NCI-H446 treated with DMSO at 0.1 percent for 48 hours (cell line): ENCODE measurements at places on chromosomes 11 and 22.

- no peak for DNase-seq
Observed at GRCh38 chr11:6627762-6628241, 8.6 kb upstream of the TPP1 start.

DNA sequence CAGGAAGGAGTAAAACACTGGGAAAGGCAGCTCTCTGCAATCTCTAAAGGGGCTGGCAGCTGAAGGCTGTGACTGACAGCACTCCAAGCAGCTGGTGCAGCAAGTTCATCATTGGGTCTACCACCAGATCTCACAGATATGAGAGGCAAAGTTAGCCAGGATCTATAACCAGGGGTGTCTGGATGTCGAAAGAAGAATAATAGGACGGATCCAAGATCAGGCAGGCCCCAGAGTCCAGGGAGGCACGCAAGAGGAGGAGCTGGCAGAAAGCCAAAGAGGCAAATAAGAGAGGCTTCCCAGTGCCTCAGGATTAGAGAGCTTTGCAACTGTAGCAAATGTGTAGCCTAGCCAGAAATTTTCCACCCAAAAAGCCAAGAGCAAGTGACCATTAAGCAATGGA lies 77.1 kb downstream of the RBMXL2 start:
- peak; percentile 14 for DNase-seq

DNA sequence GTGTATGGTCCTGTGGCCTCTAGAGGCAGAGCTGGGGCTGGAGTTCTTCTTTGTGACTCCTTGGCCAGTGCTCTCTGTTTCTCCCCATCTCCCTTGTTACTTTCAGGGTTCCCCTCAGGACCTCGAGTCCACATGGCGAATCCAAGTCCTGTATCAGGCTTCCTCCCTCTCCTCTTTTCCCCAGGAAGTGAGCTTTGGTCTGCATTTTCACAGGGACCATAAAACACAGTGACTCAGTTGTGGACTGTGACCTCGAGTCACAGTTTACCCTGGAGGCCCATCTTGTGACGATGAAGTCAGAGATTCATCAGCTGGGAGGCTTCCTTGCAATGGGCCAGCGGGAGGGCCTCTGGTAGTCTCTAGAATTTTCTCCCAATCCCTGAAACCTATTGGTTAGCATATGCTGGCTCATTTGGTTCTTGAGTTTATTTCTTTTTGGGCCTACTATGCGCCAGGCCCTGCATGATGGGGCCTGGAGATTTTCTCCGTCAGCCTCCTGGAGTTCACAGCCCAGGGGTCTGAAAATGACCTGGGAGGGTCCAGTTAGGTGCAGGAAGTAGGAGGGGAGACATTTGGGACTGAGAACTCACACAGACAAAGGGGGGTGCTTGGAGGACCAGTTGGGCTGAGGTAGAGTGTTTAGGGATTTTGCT lies 100.8 kb downstream of the KIAA1671 start:
- DNase-seq = no peak

- no peak for DNase-seq
Observed at GRCh38 chr11:46743693-46744339, 24.8 kb downstream of the F2 start.

DNA sequence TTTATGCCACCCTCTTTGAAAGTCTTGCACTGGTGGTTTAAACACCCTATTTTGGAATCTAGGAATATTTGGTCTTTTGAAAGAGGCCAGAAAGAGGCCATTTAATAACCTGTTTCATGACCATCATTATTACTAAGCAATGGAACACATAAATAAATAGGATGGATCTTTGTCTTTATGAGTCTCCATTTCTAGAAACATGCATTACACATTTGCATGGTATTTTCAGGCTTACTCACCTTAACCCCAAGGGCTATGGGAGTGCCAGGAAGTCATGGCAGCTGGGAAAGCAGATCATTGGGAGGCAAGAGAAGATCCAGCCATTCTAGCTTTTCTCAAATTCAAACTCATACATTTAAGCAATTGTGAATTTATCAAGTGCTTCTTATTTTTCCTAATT lies 185.8 kb upstream of the POU2AF2 start:
- DNase-seq = no peak

DNA sequence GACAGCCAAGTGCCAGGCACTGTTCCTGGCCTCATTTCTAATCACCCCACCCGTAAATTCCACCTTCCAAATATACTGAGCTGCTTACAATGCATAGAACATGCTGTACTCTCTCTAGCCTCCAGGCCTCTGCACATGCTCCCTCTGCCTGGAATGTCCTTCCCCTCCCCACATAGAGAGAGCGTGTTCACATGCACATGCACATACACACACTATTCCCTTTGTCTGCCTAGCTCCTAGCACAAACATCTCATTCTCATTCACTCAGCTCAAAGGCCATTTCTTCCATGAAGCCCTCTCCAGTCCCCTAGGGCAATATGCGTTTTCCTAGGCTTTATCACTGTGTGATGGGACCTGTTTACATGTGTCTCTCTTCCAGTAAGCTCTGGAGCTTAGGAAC lies 144.6 kb downstream of the WT1 start:
- DNase-seq = no peak

GRCh38 chr11:126048197-126048596 lies 14.5 kb downstream of the CDON start:
- DNase-seq = peak; percentile 21

GRCh38 chr11:118082880-118083552 lies 3.7 kb downstream of the SMIM35 start:
- no peak for DNase-seq

DNA sequence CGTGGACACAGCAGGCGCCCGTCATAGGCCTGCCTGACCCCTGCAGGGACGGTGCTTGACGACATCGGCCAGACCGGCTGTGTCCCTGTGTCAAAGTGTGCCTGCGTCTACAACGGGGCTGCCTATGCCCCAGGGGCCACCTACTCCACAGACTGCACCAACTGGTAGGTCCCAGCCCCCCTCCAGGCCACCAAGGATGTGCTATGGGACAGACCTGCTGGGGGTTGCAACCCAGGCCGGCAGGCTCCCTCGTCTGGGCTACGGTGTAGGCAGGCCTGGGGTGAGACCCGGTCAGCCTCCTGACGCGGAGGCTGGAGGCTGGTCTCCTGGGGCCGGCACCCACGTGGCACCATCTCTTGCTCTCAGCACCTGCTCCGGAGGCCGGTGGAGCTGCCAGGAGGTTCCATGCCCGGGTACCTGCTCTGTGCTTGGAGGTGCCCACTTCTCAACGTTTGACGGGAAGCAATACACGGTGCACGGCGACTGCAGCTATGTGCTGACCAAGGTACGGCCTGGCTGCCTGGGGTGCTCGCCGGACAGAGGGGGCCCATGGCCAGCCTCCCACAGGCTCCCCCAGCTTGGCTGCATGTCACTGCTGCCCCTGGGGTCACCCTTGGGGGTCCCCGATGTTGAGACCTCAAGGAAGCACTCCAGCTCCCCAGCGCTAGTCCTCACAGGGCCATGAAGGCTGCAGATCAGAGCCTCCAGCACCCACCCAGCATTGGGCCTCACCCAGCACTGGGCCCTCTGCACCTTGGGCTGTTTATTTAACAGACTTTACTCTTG lies 7.7 kb downstream of the MUC5AC start:
- no peak for DNase-seq

DNA sequence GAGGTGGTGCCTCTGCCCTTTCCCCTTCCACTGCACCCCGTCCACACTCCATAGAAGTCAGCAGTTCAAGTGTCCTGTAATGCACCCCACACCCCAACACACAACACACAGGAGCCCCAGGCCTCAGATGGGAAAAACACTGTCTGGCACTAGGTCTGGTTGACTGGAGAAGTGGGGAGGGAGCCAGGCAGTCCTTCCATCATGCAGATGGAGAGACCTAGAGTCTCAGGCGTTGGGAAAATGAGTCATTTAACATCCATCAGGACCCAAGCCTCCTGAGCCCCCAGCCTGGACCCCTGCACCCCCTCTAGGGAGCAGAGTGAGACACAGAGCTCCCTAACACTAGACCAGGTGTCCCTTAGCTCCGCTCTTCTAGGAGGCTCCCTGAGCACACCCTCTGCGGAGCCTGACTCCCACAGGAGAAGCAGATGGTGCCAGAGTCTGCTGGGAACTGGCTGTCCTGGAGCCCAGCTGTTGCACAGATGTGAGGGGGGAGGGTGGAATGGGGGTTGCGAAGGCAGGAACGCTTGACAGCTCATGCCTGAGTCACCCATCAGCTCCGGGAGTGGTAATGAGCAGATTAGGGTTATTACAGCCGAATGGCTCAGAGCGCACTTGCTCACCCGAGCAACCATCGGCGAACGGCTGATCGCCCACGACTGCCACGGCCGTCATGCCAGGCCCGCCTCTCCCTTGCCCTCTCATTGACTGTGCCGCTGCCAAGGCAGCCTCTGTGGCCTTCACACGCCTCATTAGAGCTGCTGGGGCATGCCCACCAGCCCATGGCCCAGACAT lies 22.1 kb upstream of the SYT7 start:
- DNase-seq = peak; percentile 75

GRCh38 chr11:72123117-72123653 lies 10.7 kb upstream of the ANAPC15 start:
- no peak for DNase-seq

- DNase-seq = no peak
Observed at GRCh38 chr11:9180784-9181183, 84.4 kb downstream of the DENND5A start.

- no peak for DNase-seq
Observed at GRCh38 chr11:102546923-102547471, 16.4 kb upstream of the MMP7 start.

DNA sequence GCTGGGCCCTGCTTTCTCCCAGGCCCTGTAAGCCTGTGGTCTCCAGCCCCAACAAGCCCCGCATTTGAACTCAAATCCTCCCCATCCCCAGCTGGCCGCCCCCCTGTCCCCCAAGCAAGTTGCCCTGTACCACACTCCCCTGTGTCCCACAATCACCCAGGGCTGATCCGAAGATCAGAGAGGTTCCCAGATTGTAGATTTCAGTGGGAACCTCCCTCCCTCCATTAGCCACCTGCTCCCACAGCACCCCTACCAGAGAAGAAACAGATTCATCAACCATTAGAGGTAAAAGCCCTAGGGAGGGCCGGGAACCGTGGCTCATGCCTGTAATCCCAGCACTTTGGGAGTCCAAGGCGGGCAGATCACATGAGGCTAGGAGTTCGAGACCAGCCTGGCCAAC lies 107.5 kb downstream of the FEZ1 start:
- DNase-seq = no peak

DNA sequence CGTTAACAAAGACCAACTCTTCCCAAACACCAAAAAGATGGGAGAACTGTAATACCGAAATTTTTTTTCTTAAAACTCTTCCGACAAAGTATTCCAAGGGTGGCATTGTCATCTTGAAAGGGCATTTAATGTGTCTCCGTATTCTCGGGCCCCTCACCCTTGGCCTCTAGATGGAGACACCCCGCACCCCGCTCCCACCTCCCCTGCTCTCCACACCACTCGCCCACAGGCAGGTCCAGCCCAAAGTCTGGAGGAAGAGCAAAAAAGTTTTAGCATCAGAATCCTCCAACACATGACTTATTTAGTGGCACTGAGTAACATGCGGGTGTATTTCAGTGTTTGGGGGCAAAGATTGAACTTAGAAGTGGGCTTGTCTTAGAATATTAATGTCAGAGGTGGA lies 20.7 kb downstream of the SPATA19 start:
- DNase-seq = no peak

DNA sequence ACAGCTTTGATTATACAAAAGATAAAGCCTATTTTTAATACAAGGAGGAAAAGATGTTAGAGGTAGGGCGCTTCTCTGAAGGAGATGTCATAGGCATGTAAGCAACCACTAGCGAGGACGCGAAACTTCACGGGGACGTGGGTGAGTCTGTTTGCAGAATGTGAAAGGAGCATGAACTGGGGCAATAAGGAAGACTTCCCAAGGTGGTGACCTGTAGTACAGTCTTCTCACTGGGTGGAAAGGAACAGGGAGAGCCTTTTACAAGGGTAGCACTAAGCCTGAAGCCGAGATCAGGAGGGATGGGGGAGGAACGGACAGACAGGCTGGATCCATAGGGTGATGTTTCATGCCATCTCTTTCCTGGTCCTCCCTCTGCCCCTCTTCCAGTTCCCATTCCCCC lies 10.0 kb upstream of the MICAL2 start:
- DNase-seq = no peak

- DNase-seq = peak; percentile 64
Observed at GRCh38 chr11:35337136-35337913, 82.0 kb downstream of the SLC1A2 start.

- DNase-seq = no peak
Observed at GRCh38 chr22:49693848-49694247, 133.8 kb downstream of the BRD1 start.

DNA sequence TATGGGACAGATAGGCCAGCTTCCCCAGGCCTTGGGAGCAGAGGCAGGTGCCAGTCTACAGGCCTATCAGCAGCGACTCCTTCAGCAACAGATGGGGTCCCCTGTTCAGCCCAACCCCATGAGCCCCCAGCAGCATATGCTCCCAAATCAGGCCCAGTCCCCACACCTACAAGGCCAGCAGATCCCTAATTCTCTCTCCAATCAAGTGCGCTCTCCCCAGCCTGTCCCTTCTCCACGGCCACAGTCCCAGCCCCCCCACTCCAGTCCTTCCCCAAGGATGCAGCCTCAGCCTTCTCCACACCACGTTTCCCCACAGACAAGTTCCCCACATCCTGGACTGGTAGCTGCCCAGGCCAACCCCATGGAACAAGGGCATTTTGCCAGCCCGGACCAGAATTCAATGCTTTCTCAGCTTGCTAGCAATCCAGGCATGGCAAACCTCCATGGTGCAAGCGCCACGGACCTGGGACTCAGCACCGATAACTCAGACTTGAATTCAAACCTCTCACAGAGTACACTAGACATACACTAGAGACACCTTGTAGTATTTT lies 26.6 kb upstream of the L3MBTL2 start:
- no peak for DNase-seq

GRCh38 chr11:83438438-83438837 lies 152.3 kb upstream of the CCDC90B start:
- no peak for DNase-seq

DNA sequence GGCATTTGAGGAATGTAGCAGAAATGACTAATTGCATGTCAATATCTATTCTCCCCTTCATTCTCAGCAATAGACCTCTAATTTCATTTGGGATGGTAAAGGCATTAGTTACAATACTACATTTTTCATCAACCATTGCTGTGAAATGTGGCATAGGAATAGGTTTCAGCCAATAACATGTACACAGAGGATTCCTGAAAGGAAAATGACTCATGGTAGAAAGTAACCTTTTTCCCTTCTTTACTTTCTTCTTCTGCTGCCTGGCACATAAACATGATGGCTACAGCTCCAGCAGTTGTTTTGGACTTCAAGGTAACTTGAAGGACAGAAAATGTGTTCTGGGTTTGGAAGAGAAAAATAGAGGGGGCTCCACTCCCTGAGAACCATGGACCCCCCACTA lies 231.8 kb upstream of the CTSC start:
- no peak for DNase-seq
